ENCODE measurements at places on chromosomes 6 and 20.

DNA sequence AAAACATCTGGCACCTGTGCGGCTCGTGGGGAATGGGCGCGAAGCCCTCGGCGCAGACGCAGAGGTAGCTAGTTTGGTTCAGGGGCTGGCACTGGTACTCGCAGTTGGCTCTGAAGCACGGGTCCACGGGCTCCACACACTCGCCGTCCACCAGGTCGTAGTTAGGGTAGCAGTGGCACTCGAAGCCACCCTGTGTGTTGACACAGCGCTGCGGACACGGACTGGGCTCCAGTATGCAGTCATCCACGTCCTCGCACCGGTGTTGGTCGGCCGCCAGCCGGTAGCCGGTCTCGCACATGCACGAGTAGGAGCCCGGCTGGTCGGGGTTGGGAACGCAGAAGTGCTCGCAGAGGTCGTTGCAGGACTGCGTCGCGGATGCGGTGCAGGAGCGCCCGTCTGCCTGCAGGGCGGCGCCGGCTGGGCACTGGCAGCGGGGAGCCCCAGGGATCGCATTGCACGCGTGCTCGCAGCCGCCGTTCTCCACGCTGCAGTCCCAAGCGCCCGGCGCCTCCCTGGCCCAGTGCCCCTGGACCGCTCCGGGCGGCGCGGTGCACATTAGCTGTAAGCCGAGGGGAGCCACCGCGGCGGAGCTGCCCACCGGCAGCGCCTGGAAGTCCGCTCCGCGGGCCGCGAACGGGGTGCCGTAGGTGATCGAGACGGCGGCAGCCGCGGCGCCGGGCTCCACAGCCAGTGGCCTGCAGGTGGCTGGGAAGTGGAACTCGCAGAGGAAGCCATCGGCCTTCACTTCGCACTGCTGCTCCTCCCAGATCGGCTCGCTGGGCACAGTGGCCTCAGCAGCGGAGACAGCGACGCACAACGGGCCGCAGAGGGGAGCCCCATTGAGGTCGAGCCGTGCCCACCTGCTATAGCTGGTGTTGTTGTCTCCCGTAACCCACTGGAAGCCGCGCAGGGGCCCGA, 930 bp downstream of the THBD start:
- peak; percentile 24 for DNase-seq

GRCh38 chr20:55406891-55407290, 598.4 kb downstream of the CBLN4 start:
- DNase-seq: no peak

- DNase-seq: no peak
Measured at GRCh38 chr20:59145247-59145923, 18.2 kb upstream of the ZNF831 start.

- DNase-seq: no peak
Measured at GRCh38 chr6:137046871-137047412, 2.2 kb upstream of the IL20RA start.

DNA sequence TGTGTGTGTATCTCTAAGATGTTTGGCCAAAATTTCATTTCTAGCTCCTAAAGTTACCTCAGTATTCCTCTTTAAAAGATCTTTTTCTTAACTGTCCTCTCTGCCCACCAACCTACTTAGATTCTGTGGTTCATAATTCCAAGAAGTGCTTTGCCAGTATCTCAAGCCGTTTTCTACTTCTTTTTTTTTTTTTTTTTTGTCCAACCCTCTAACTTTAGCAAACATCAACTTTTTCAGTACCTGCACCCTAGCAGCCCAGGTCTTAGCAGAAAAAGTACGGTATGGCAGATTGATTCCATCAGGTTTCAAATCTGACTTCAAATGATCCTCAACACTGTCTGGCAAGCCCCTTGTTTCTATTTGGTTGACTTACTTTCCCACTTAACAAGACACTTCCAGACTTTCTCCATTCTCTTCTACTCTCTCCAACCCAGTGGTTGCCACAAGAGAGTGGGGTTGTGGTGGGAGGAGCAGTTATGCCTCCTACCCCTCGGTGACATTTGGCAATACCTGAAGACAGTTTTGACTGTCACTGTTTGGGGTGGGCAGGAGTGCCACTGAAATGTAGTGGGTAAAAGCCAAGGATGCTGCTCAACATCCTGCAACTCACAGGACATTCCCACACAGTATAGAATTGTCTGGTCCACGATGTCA, 10.8 kb upstream of the MAN1A1 start:
- no peak for DNase-seq

- DNase-seq: no peak
Measured at GRCh38 chr6:150683320-150683719, 83.6 kb downstream of the PLEKHG1 start.

DNA sequence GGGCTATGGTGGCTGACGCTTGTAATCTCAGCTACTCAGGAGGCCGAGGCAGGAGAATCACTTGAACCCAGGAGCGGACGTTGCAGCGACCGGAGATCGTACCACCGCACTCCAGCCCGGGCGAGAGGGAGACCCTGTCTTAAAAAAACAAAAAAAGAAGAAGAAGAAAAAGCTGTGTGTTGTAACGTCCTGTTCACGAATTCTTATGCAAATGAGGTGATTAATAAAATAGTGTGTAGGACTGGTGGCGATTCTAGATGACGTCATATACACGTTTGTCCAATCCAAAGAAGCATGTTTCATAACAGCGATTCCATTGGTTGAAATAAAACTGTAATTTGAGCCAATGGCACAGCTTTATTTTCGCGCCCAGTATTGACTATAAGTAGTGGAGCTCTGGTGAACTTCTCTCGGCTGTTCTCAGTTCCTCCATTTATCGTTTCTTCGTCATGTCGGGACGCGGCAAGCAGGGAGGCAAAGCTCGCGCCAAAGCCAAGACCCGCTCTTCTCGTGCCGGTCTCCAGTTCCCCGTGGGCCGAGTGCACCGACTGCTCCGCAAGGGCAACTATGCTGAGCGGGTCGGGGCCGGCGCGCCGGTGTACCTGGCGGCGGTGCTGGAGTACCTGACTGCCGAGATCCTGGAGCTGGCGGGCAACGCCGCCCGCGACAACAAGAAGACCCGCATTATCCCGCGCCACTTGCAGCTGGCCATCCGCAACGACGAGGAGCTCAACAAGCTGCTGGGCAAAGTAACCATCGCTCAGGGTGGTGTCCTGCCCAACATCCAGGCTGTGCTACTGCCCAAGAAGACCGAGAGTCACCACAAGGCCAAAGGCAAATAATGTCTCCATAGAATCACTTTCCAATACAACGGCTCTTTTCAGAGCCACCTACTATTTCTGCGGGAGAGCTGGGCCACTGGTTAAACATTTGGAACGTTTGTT, 47.0 kb downstream of the OR2B2 start:
- DNase-seq: peak; percentile 97

DNA sequence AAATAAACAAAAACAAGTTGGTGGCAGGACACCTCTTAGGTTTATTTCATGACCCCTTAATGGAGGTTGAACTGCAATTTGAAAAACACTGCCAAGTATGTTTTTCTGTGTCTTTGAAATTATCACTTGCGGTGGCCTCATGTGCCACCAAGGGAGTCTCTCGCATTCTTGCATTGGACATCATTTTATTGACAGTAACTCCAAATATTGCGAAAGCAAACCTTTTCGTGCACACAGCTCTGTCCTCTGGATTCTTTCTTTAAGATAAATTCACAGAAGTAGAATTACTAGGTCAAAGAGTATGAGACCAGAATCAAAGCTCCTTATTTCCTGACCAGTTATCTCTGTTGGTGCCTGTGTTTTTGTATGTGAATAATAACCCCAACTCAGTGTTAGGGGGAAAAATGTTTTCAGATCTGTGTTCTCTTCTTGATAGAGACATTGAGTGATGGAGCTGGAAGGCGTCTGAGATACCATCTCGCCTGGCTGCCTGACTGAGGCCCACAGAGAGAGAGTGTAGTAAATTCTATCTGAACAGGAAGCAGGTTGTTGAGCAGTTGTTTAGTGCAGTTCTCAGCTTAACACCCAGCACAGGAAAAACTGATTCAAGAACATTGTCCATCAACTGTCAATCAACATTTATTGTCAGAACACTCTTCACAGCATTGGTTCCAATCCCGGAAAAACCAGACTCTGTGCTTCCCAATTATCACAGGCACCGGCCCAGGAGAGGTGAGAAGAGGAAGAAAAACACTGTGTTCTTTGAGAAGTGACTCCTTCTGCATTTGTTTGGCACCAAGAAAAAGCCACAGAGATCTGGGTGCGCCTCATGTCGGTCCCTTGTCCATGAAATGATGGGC, 2.2 kb upstream of the CCDC167 start:
- no peak for DNase-seq

DNA sequence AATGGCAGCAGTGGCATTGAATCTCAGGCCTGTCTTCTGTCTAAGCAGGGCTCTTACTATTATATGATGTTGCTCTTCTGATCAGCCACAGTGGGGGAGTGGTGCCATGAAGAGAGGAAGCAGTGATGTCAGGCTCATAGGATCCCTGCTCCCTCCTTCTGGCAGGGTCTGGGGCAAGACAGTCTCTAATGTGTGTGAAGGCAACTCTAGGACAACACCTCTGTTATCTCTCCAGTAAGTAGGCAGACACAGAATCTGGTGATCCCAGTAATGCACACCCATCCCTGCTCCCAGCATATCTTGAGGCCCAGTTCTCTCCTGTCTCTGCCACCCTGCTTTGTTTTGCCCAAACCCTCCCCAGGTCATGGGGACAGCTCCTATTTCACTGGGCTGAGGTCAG, 8.8 kb downstream of the C20orf202 start:
- DNase-seq: no peak

DNA sequence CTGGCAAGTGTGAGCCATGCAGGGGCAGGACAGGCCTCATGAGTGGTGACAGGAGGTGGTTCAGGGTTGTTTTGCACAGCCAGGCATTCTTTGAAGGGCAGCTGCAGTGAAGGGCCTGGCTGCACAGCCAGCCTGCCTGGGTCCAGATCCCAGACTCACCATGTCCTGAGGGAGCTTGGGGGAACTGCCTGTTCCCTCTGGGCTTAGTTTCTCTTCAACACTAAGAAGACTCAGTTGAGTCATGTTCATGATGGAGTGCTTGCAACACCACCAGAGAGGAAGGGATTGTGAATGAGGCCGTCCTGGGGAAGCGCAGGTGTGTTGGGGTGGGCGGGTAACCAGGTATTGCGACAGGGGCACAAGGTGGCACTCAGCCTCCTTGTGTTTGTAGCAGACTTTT, 102.4 kb downstream of the CDH26 start:
- DNase-seq: no peak

GRCh38 chr20:44081476-44081875, 105.5 kb downstream of the JPH2 start:
- DNase-seq: no peak

DNA sequence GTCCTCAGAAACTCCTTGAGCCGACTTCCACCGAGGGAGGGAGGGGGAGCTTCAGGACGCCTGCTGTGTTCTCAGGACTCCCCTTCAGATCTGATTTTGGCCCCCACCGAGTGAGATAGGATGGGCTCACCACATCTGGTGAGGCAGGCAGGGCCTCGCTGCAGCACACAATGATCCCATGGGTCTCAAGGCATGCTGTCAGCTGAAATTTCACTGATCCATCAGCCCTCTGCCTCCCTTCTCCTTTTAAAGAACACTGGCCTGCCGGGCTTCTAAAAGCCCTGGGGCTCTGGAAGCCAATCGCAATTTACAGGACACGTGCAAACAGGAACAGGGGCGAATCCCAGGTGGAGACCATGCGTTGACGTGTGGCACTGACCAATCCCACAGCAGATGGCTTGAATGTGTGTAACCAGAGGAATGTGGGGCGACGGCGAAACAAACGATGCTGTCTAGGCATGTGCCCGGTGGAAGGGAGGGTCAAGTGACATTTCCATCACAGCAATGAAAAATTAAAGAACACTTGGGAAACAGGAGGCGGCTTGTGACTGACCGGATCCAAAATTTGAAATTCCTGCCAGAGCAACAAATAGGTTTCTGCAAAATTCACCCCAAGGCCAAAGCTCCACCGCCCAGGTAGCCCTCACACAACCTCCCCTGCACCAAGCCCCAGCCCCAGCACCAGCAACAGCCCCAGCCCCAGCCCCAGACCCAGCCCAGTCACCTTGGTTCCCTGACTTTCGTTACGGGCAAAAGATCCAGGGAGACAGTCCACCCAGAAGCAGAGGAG, 167.1 kb upstream of the ZNF337 start:
- DNase-seq: no peak

- DNase-seq: no peak
Measured at GRCh38 chr6:19279273-19279684, 557.9 kb upstream of the ID4 start.

DNA sequence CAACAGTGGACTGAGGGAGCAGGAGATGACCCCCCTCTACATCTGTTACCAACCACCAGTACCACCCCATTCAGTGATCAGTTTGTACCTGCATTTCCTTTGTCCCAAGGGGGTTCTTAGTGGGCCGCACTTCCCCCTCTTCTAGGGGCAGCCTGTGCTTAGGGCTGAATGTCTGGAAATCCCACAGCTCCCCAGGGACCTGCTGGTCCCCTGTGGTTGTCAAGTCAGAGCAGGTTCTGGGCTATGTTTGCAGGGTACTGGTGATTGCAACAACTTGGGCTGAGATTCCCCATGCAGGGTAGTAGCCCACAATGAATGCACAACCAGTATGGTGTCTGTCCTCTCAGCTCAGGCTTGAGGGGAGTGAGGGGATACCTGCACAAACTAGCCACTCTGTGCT, 39.7 kb upstream of the COL10A1 start:
- DNase-seq: no peak

- no peak for DNase-seq
Measured at GRCh38 chr20:63837479-63837878, 6.4 kb upstream of the ZBTB46 start.

DNA sequence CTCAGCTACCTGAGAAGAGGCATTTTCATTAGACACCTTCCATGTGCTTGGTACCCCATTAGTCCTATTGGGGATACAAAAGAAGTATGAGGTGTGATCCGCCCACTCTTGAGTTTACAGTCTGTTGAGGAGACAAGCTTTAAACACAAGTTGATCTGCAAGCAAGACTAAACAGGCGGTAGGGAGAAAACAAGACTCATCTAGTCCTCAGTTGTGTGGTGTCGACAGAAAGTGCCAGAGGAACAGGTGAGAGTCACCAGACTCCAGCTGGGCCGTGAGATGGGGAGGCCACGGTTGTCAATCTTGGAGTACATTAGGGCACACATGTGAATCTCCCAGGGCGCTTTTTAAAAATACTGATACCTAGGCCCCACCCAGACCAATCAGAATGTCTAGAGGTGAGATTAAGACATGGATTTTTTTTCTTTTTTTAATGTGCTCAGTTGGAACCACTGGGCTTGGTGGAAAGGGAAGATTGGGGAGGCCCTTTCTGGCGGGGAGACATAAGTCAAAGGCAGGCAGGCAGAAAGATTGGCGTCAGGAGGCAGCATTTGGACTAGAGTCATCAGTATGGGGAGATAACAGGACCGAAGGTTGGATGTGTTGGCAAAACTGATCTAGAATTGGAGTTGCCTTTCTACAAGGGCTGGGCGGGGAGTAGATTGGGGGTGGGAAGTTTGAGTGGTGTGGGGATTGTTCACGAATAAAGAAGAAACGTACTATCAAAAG, 10.4 kb downstream of the E2F3 start:
- DNase-seq: no peak

All from hepatic stellate cell (primary cell).